ENCODE measurements at places on chromosomes 16 and 17.
A peak's percentile ranks its signal among the peaks of the same experiment; 100 is the strongest.

GRCh38 chr17:43907998-43908721 is 824 bp upstream of the MPP2 start:
- DNase-seq: peak; percentile 60

GRCh38 chr16:86241681-86242080 is 268.6 kb upstream of the FOXF1 start:
- no peak for DNase-seq

DNA sequence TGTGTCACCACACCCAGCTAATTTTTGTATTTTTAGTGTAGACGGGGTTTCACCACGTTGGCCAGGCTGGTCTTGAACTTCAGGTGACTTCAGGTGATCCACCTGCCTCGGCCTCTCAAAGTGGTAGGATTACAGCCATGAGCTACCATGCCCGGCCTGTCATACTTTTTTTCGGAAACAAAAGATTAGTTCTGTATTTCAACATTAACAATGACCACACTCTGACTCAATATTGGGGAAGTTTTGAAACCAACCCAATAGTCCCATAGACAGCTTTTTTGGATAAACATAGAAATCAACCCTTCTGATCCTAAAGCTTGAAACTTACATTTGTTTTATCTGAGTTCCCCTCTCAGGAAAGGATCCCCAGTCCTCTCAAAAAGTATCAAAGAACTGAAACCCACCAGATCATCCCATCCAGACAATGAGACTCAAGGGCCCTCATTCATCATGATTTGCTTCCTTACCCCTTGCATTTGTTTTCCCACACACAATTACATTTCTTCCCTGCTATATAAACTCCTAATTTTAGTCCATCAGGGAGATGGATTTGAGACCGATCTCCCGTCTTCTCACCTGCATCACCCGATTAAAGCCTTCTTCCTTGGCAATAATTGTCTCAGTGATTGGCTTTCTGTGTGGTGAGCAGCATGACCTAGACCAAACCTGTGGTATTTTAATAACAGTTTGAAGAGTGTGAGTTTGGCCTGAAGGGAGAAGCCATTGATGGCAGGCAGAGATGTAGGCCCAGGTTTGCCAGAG is 7.2 kb upstream of the AGRP start:
- DNase-seq: no peak

DNA sequence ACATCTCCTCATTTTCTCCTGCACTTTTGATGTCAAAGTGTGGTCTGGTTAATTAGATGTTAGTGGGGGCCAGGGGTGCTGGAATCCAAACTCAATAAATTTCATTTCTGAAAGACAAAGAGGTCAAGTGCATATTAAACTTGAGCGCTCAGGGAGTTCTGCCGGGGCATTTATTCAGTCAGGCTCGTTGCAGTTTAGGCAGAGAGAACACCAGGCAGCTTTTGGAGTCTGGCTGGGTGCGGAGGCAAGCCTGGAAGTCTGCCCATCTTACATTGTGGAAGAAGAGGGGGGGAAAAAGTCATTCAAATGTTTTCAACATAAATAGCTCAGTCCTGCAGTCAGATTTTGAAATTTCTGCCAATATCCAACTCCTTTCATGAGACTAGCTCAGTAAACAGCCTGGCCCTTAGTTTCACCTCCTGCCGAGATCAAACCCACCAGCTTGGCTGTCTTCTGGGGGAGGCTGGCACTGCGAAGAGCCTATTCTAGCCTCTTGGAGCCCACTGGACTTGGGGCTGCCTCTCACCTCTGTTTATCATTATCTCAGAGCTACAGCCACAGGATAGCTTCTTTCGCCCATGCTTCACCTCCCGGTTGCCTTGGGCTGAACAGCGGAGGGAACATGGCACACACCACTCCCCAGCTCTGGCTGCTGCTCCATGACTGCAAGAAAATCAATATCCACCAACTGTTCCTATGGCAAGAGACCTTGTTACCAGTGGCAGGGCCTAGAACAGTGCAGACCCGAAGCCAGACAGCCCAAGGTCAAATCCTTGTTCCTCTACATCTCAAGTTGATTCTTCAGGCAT is 177.4 kb upstream of the CDH5 start:
- DNase-seq: no peak

GRCh38 chr17:34542700-34543336 is 36.6 kb upstream of the TMEM132E start:
- DNase-seq: peak; percentile 68

DNA sequence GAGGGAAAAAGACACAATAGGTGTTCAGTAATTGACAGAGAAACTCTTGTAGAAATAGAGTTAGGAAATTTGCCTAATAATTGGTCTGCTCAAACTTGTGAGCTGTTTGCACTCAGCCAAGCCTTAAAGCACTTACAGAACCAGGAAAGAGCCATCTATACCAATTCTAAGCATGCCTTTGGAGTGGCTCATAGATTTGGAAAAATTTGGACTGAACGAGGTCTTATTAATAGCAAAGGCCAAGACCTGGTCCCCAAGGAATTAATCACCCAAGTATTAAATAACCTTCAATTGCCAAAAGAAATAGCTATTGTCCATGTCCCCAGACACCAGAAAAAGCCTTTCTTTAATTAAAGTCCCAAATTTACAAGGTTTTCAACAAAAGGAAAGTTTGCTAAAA is 90.3 kb downstream of the EMP2 start:
- no peak for DNase-seq

DNA sequence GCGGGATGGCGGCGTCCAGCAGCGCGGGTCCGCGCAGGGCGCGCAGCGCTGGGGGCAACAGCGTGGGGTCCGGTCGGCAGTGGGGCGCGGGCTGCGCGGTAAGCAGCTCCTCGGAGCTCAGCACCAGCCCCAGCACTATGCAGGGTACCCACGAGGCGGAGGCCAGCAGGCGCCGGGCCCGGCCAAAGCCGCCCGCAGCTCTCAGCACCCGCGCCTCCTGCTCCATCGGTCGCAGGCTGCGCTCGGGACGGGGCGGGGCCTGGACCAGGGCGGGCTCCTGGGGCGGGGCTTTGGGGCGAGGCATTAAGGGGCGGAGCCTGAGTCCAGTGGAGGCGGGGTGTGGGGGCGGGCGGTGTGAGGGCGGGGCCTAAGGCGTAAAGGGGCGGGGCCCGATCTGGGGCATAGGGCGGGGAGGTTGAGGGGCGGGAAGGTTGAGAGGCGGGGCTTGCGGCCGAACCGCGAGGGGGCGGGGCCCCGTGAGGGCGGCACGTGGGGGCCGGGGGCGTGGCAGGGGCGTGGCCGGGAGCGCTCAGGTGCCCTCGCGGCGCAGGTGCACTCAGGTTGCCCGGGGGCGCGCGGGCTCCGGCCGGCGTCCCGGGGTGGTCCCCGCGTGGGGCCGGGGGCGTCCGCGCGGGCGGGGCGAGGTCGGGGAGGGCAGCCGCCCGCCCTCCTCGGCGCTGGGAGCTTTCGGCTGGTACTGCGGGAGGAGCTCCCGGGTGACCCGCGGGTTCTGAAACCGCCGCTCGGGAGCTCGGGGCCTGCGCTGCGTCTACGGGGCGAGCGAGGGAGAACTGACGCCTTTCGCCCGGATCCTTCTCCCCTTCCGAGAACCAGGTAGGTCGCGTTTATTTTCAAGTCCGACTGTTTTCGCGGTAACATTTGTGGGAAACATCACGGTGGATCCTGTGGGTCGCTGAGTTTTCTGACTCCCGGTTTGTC is 1.4 kb upstream of the SLC22A31 start:
- DNase-seq: peak; percentile 86

DNA sequence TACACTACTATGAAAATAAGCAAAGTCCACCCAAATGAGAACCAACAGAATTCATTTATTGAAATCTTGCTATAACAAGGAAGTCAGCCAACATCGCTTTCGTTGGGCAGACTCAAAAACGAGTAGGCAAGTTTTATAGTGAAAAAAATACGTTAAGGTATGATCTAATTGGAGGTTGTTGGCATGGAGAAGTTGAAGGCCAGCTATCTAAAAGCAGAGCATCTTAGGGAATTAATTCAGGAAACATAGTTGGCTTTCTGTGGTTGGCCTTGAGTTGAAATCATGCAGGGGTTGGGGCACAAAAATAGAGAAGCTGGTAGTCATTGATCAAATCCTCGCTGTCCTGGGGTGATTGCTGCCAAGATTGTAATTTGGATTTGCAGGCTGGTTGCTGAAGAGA is 118.3 kb downstream of the PPM1E start:
- no peak for DNase-seq

DNA sequence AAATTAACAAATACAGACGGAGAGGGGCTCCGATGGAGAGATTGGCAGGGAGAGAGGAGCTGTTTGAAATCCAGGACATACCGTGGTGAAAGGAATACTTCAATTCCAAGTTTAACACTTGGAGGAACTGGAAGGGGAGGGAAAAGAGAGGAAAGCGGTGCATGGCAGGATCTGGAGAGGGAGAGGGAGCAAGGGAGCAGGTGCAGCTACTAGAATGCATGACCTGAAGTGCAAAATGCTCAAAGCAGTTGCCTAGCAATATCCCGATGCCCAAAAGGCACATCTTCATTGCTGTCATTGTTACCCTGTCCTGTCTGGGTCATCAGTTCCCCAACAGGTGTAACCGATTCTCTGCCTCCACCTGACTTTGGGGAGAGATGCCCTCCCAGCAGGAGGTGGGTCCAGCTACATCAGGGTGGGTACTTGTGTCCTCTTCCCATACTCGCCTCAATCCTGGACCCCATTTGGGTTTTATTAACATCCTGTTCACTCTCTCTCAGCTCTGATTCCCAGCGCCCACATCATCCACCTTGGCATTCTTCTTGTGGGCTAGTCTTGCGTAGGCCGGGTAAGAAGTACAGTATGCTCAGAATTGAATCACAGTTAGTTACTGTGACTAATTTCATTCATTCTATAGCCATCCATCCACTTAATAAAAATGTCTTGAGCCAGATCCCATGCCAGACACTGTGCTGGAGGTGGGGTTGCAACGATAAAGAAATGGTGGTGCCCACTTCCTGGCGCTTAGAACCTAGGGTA is 37.4 kb upstream of the EMP2 start:
- no peak for DNase-seq

- DNase-seq: peak; percentile 46
Observed at GRCh38 chr17:35073991-35074627, 10.6 kb upstream of the RFFL start.

GRCh38 chr17:42748908-42749798 is 4.3 kb upstream of the EZH1 start:
- no peak for DNase-seq

- DNase-seq: peak; percentile 50
Observed at GRCh38 chr17:80703142-80703478, 158.5 kb downstream of the RPTOR start.

- peak; percentile 39 for DNase-seq
Observed at GRCh38 chr17:82668631-82669099, 20.4 kb upstream of the WDR45B start.

DNA sequence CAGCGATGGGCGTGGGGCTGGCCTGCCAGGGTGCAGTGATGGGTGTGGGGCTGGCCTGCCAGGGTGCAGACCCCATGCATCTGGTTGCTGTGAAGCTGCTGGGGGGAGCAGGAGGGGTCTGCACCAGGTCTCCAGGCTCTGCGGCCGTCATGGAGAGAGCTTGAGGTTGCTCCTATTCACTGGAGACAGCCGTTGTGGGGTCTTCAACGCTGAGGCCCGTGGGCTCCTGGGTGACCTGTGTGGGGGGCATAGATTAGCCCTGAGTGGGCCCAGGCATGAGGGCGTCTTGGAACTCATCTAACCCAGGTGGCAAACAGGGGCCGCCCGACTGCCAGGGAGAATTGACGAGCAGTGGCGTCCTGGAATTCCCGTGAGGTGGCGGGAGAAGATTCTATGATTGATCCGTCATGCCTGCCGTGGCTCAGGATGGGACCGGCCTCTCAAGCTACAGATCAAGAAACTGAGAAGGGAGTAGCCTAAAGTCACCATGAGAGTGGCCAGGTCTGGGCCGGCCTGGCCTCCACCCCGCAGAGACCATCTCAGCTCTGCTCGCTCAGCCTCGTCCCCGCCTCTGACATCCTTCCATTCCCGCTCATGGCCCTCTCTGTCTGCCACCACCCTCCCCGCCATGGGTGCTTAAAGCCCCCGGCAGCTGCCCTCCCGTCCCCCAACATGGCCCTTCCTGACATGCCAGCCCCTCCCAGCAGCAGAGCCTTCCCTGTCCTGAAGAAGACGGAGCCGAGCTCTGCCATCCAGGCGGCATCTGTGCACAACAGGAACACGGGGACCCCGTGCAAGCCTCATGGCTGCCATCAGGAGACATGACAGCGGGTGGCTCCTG is 50.7 kb upstream of the ACSF3 start:
- no peak for DNase-seq

DNA sequence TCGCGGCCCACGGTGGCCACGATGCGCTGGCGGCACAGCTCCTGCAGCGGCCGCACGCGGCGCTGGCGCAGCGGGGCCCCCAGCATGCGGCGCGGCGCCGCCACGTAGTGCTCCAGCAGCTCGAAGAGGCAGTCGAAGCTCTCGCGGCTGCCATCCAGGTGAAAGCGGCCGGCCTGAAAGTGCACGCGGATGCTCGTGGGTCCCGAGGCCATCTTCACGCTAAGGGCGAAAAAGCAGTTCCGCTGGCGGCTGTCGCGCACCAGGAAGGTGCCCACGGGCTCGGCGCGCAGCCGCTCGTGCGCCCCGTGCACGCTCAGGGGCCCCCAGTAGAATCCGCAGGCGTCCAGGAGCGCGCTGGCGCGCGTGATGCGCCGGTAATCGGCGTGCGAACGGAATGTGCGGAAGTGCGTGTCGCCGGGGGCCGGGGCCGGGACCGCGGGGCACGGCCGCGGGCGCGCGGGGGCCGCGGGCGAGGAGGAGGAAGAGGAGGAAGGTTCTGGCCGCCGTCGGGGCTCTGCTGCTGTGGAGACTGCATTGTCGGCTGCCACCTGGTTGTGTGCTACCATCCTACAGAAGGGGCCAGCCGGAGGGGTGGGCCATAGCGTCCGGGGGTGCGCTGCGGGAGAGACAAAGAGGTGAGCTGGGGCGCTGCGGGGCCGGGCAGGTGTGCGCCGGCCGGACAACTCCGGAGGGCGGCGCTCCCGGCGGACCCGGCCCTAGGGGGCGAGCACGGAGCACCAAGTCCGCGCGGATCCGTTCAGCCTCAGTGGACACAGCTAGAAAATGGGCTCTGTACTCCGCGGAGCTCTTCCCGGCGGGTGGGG is 879 bp downstream of the SOCS1 start:
- DNase-seq: peak; percentile 69

- DNase-seq: no peak
Observed at GRCh38 chr17:73643852-73644144, 447 bp downstream of the SDK2 start.

- DNase-seq: no peak
Observed at GRCh38 chr16:4924593-4925292, 12.2 kb downstream of the PPL start.

DNA sequence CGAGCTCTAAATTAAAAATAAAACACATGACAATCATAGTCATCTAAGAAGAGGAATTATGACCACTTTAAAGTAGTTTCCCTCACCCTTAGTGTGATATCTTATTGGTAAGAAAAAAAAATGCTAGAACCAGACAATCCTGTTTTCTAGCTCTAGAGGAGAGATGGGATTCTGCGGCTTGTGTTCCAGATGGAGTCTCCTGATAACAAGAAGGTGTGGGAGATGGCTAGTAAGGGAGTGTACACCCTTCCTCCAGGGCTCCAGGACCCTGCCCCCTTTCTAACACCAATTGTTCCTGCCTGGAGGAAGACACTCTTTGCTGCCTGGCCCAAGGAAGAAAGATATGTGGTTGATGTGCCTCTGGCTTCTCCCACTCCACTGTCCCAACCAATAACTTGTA is 68.8 kb upstream of the FBXO47 start:
- DNase-seq: no peak

- no peak for DNase-seq
Observed at GRCh38 chr16:78105517-78105916, 6.1 kb downstream of the WWOX start.

Measured in CD4-positive, alpha-beta T cell treated with Interleukin-10 for 1 hour (primary cell).